ENCODE measurements at places on chromosomes 7 and 10. TPM values are rescaled to one million over a fixed set of nuclear protein-coding genes. Genes with fewer than 3 reads are reported as not detected.

- no peak for DNase-seq
Observed at GRCh38 chr7:158394936-158395335, 192.7 kb downstream of the PTPRN2 start.

GRCh38 chr7:127884066-127884559 lies 147.1 kb downstream of the LRRC4 start:
- DNase-seq, result no peak

TMEM139 gene
- 0.23 TPM for total RNA-seq

DNA sequence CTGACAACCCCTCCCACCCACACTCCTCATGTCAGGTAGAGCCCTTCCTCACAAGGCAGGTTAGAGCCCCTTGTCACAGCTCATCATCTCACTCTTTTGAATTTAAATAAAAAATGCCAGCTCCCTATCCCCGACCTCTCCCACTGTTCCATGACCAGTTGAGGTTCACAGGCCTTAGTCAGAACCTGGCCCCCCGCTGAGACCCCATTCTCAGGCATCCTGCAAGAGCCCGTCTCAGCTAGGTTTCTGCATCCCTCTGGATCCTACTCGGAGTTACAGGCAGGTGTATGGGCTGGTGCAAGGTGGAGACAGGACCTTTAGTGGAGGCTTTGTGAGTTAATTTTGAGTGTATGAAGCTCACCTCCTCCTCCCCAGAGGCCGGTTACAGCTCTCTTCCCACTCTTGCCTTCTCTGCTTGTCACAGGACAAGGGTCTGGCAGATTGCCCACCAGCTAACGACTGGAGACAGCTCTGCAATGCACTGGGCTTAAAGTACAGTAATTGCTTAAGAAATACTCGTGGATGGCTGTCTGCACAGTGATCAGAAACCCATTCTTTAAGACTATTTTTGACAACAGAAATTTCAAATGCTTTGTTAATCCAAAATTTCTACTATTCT lies 394.9 kb upstream of the DPP6 start:
- no peak for DNase-seq

- DNase-seq, result no peak
Observed at GRCh38 chr10:110597476-110597875, 30.0 kb downstream of the SMC3 start.

DNA sequence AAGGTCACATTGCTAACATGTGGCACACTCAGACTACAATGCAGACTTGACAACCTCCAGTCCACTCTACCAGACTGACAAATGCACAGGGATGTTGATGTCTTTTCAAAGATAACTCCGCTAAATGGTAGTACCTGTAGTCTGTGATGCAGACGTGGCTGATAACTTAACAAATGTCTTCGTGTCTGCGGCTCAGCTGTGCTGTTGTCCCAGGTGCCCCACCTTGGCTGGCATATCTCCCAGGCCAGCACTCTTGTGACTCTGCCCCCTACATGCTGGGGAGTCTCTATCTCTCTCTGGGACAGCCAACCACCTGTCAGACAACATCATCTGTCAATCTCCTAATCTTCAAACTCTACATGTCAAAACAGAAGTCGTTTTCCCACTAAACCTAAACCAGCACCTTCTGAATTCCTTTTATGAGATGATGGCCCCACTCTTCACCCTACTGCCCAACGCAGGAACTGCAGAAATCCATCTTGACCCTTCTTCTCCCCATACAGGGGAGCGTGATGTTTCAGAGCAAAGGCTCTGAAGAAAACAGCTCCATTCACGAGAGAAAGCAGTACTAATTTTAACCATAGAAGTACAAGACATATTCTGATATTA lies 156.4 kb downstream of the USP6NL start:
- no peak for DNase-seq

RASA4B gene
- total RNA-seq, result 6.2 TPM

DNA sequence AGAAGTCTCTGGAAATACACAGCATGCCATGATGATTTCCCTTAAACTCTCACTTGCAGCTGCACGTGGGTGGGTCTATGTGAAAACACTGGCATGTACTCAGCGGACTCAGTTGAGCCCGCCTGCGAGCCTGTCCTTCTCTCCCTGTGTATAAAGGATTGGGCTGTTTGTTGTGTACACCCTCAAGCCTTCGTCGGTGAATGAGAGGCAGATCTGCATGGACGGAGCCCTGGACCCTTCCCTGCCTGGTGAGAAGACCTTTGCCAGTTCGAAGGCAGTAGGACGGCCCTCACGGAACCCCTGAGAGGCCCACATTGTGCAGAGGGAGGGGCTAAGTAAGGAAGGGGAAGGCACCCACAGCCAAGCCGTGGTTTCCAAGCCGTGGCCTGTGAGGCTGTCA lies 121.2 kb downstream of the WDFY4 start:
- no peak for DNase-seq

GRCh38 chr10:112184379-112184778 lies 814 bp upstream of the GPAM start:
- no peak for DNase-seq

- DNase-seq, result no peak
Observed at GRCh38 chr10:127257395-127257794, 61.0 kb upstream of the INSYN2A start.

DNA sequence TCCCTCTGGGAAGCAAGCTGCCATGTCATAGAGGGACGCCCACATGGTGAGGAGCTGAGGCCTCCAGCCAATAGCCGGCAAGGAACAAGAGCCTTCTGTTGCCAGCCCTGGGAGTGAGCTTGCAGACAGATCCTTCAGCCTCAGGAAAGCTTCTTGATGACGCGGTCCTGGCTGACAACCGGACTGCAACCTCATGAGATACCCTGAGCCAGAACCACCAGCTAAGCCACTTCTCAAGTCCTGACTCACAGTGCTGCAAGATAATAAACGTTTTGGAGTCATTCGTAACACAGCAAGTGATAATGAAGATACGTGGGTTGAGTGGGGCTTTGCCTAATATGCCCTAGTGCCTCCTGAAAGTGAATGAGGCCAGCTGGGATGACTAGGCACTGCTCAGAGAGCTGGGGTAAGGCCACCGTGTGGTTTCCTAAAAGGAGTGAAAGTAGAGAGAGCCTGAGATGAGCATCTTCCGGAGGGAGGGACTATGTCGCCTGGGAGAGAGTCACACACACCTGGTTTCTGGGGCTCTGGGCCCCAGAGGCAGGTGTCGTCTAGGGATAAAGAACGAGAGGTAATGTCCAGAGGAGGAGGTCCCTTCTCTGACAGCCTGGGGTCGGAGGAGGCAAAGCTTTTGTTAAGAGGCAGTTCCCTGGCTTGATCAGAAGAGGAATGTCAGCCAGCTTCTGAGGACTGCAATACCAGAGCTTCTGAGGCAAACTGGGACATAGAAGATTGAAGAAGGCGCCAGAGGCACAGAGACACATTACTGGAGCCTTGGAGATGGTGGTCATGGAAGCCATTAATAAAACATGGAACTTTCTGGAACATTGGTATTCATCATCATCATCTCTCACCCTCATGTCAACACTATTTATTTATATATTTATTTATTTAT lies 53.6 kb downstream of the PYROXD2 start:
- no peak for DNase-seq

DNA sequence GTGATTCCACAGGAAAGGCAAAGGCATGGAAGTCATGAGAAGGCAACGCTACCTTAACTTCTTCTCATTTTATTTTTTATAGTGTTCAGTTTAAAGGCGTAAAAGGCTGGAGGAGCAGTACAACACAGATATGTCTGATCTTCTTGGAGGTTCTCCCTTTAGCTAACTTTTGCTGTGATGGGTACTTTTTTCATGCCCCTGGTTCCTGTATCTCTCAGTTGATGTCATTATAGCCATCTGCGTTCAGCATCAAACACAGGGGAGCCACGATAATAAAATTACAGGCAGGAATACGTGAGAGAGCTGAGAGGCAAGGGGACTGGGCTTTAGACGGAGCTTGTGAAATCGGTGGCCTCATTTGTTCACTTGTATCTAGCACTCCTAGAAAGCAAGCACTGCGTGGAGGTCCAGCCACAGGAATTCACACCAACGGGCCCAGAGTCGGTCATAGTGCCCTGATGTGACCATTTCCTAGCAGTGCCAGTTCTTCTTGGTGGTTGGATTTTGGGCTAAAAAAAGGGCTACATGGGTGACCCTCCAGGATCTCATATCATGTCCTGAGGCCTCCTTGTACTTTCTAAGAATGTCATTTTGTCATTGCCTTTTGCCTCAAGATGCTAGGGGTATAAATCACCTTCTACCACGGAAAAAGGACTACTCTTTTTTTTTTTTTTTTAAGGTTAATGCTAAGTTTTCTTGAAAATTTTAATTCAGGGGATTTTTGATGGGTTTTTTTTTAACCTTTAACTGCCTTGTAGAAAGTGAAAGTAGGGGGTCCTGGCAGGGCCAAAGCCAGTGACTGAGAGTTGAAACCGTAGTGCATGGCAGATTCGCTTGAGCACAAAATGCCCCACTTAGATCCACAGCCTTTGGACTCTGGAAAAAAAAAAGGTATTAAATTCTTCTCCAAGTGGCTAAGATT lies 191.5 kb downstream of the CELF2 start:
- no peak for DNase-seq

DNA sequence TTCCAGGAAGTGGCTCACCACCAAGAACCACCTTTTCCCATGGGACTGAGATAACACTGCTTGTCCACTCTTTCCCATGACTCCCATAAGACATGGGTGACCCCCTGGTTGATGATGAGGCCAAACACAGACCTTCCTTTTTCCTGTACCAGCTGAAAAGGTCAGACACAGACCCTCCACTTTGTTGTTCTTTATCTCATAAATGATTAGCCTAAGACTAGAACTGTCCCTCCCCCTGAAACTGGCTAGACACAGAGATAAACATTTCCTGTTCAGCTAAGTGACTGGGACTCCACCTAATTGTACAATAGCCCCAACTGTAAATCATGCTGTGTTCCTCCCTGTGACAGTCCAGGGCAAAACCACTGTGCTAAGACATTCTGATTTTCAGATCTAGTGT lies 8.2 kb upstream of the NRG3 start:
- no peak for DNase-seq

Measured in endothelial cell (in vitro differentiated cells).